ENCODE measurements at places on chromosomes 4 and X.

DNA sequence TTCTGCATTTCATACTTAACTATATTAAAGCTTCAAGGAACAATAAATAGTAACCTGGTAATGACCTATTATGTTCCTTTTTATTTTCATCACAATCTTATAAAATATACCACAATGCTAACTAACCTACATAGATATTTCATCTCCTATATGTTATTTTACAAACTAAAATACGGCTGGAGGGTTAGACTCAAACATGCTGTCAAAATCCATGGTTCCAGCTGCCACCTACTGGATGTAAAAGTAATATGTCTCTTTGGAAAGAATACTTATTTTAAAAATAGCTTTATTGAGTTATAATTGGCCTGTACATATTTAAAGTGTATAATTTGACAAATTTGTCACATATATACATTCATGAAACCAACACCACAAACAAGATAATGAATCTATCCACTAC is 15.0 kb downstream of the RGN start:
- no peak for DNase-seq

DNA sequence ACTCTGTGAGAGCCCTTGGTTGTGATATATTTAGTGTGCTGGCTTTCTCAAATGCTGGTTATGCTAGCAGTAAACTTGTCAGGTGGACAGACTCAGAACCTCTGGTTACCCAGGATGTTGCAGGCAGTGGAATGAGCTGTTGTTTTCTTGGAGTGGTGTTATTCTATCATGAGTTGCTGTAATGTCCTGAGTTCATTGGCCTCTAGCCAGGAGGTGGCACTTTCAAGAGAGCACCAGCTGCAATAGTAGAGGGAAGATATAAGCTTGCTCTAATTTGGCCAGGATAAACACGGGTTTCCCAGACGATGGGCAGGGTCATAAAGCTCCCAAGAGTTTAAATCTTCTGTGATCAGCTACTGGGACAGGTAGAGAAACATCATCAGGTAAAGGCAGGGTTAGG is 95.0 kb upstream of the UBQLN2 start:
- DNase-seq = no peak

- DNase-seq = no peak
These were observed 1.4 kb upstream of the CRMP1 start for GRCh38 chr4:5894266-5894665.

DNA sequence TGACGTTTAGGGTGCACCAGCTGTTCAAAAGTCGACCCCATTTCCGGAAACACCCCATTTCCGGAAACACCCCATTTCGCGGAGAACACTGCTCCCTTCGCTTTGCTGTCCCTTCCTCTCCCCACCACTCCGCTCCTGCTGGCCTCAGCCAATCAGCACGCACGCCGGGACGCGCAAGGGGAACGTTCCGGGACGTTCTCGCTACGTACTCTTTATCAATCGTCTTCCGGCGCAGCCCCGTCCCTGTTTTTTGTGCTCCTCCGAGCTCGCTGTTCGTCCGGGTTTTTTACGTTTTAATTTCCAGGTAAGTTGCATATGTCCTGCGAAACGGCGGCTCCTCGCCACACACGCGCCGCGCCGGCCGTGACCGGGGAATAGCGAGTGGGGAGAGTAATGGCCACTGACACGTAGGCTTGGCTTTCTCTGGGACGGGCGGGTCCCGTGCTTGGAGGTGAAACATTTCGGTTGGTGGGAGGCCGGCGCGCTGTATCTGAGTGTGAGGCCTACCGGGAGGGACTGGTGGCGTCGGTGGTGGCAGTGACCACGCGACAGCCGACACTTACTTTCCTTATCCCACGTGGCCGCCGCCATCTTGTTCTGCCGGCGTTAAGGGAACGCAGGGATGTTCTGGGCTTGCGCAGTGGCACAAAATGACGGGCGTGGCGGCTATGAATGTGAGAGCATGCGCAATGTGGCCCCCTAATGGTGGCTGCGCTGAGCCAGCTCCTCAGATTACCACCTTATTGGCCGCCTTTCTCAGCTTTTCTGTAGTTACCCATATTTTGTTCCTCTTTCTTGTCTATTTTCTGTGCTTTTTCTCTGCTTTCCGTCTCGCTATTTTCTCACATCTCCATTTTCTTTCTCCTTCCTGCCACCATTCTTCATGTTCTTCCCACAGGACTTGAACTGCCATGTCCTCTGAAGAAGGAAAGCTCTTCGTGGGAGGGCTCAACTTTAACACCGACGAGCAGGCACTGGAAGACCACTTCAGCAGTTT is at the start of gene RBM3:
Gene RBM3 (plus strand): TSS at position 215 of the 997 bp plus-strand sequence. CDS start 697 bp downstream, at position 912.
- DNase-seq = peak; percentile 75

DNA sequence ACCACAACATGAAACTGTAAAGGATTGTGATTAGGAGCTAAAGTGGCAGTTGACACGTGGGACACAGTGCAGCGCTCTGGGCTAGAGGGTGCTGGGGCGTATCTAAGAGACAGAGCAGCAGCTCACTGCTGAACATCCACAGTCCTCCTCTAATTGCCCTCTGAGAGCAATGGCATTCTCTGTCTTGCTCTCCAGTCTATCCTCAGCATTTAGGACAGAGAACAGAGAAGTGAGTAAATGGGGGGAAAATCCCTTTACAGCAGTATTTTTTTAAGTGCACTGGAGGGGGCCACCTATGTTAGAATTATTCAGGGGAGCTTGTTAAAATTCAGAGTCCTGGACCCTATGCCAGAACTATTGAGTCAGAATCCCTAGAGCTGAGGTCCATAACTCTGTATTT is 4.2 kb upstream of the TMEM154 start:
- DNase-seq = no peak

- no peak for DNase-seq
These were observed 1.7 kb downstream of the TMEM185A start for GRCh38 chrX:149629730-149630387.

DNA sequence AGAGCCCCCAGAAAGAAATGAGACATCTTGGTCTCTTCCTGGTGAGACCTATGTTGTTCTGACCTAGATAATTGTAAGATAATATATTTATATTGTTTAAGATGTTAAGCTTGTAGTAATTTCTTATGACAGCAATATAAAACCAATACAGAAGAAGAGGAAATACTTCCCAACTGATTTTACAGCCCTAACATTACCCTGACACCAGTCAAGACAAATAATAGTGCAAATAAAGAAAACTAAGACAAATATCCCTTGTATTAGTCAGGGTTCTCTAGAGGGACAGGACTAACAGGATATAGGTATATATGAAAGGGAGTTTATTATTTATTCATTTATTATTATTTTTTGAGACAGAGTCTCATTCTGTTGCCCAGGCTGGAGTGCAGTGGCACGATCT is 18.7 kb downstream of the TCEAL8 start:
- DNase-seq = no peak
